ENCODE measurements at places on chromosomes 5 and 9.

DNA sequence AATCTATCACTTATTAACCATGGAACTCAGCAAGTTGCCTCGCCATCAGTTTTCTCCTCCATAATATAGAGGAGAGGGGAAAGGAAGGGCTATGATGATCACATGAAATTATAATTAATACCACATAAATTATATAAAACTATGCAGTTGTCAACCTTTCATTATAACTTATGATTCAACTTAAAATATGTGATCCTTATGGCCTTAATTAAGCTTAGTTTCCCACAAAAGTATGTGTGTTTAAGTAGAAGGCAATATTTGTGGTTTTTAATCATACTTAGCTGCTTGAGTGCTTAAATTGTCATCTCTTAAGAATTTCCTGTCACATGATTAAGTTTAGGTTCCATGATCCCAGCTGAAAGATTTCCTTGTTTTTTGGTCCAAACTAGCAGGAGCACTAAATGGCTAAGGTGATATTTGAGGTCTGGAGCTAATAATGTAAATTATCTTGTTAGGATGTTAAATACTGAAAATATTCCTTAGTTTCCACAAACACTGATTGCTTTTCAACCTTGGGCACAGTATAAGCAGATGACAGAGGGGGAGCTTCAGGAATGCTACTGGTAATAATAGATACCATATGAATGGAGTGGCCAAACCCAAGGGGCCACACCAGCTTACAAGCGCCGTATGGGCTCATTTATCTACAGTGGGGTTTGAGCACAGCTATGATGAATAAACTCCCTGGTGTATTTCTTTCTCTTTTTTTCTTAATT lies 26.4 kb upstream of the F2R start:
- no peak for DNase-seq

DNA sequence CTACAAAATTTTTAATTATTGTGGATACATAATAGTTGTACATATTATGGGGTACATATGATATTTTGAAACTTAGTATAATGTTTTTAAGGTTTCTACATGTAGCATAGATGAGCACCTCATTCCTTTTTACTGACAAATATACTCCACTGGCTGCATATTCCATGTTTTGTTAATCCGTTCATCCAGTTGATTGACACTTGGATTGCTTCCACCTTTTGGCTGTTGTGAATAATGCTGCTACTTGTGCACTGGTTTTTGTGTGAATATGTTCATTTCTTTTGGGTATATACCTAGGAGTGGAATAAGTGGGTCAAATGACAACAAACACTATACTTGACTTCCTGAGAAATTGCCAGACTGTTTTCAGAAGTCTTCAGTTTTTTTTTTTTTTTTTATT lies 2.8 kb upstream of the ENTREP1 start:
- DNase-seq: no peak

DNA sequence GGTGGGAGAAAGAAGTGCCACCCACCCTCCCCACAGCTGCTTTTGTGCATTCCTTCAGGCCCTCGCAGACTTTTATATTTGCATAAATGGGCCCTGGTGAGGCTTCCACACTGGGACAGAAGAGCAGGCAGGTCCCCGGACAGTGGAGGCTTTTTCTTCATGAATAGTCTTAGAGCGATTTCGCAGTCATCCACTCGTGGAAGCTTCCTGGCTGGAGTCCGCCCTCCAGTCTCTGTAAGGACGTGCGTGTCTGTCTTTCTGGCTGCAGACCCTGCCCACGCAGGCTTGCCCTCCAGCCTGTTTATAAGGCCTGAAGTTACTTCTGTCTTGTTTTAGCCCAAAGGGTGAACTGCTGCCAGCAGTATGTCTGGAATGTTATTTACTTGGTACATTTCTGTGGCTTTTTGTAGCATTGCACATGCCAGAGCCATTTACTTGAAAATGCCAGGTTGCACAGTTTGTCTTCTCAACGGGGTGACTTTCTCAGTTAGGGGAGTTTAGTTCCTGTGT lies 195.7 kb downstream of the AOPEP start:
- no peak for DNase-seq

DNA sequence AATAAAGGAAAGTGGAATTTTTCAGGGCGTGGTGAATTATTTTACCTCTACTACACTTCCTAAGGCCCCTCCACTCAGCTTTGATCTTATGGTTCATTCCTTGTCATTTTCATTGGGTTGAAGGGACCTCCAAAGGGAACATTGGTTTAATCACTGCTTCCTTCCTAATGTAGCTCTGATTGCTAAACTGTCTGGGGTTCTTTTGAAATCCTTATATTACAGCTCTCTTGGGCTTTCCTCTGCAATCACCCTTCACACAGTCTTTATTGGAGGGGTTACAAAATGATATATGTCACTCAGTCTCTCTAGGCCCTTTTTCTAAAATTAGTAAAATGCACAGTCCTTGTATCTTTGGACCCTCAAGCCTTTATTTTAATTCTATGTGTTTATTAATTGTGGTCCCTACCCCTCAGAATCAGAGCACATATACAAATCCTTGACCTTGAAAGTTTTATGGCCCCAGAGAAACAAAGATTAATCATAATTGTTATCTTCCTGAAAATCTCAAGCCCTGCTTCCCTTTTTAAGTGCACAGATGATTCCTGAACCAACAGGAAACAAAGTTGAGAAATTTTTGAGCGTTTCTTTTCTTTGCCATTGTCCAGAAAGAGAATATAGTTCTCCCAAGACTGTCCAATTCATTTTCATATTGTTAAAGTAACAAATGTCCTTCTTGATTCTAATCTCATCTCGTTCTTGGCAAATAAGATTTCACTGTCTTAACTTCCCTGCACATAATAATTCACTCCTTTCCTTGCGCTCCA lies 330.0 kb downstream of the ARRDC3 start:
- no peak for DNase-seq

DNA sequence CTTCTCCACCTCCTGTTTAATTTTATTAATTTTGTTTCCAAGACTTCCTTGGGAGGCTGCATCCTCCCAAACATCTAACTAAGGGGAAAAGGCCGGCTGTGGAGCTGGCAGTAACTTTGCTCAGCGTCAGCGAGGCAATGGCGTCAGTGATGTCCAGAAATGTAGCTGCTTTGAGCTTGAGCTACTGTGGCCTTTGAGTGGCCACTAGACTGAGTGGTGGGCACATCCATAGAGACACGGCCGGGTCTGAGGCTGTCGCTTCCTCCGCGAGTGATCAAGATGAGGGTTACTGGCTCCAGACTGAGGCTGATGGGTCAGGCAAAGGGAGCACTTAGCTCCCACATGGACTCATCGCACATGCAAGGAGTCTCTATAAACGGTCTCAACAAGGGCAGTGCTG lies 277.0 kb downstream of the HSPA4 start:
- DNase-seq: no peak

GRCh38 chr5:58683567-58683966 lies 100.7 kb downstream of the RAB3C start:
- no peak for DNase-seq

DNA sequence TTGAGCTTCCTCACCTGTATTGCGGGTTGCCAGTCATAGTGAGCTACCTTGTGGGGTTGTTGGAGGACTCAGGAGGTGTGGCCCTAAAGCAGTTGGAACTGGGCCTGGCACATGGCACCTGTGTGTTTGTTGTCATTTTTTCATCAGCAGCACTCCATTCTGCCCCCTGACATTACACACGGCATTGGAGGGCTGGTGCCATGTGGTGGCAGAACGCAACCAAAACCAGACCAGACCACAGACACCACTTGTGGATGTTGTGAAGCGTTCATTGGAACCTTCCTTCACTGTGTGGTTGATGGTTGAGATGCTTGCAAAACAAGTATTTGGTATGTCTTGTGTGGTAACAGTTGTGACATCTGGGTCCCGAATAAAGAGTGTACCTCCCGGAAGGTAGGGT lies 113.2 kb upstream of the ERCC6L2 start:
- DNase-seq: no peak

GRCh38 chr5:98108497-98108896 lies 665.0 kb upstream of the RGMB start:
- no peak for DNase-seq

- no peak for DNase-seq
Measured at GRCh38 chr5:32115985-32116384, 58.1 kb downstream of the GOLPH3 start.

GRCh38 chr5:124342986-124343385 lies 403.5 kb downstream of the ZNF608 start:
- DNase-seq: no peak

DNA sequence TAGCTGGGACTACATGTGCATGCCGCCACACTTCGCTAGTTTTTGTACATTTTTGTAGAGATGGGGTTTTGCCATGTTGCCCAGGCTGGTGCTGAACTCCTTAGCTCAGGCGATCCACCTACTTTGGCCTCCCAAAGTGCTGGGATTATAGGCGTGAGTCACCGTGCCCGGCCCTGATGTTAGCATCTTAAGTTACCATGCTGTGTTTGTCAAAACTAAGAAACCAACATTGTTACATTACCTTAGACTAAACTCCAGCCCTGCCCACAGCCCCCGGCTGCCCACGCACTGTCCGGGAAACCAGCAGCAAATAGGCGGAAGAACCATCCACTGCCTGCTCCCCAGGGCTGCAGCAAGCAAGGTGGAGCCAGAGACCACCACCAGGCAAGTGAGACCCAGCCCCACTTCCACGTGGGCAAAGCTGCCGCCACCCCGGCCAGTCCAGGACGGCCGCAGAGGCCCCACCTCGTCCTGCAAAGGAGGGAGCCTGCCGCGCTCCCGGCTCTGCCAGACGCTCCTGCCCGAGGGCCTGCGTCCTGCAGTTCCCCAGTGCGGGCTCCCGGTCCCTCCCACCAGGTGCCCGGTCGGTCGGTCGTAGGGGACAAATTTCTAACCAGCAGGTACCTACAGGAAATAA lies 35.7 kb upstream of the TXN start:
- DNase-seq: no peak

GRCh38 chr9:101477214-101477613 lies 41.6 kb upstream of the ALDOB start:
- DNase-seq: no peak

DNA sequence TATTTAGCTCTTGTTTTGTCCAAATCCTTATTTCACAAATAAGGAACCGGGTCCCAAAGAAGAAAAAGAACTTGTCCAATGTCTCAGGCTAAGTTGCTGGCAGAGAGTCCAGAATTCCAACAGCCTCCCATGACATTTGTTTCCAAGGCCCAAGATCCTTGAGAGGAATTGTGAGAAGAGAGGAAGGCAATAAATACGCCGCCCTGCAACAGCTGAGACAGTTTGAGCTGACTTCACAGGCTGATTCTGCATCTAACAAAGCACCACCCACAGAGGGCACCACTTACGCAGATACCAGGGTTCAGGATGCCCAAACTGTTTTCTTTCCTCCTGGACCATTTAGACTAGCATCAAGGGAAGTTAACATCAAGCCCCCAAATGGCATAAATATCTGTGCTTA lies 211.3 kb downstream of the FAM114A2 start:
- DNase-seq: peak; percentile 55

DNA sequence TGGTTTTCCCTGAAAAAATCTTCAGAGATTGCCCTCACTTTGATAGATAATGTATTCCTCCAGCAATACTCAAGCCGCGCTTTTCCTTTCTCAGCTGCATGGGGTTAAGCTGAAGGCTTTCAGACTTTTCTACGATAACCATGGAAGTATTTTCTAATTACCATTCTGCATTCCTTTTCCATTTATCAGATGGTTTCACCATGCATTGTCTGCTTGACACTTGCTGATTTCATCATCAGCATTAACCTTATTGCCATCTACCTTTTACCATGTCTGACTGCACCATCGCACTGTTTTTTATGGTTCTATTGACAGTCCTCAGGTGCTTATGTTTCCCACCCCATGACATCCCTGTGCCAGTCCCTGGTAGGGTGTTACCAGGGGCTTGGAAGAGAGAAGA lies 91.6 kb downstream of the DMAC1 start:
- DNase-seq: no peak

DNA sequence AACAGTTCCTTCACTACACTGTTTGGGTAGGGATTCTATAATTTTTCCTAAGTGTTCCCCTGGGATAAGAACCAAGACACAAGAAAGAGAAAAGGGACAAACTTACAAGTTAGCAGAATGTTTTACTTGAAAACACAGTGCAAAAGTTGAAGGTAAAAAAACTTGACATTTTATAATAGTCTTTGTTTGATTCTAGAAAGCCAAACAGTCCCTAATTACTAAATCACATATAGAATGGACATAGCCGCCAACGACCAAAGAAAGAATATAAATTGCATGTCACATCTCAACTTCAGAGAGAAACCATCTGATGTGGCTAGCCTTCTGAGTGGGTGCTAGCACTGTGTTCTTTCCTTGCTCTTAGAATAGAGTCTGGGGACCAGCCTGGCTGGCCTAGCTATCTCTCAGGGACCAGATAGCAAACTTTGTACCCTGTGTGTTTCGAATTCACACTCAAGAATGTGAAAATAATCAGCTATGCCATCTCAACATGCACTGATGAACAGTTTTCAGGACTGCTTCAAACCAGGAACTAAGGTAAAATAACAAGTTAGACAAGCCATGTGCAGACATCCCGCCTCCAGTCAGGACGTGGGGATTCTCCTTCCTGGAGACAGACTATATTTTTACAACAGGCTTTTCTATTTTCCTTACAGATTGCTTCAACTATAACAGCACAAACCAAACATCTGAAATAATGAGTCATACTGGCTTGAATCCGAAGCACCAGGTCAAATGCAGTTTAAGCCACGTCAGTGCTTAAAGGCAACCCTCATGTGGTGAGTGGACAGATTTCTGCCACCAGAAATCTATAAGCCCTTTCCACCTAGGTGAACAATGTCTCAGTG lies 53.7 kb downstream of the LHFPL2 start:
- no peak for DNase-seq

GRCh38 chr5:126938466-126938865 lies 91.9 kb downstream of the MARCHF3 start:
- no peak for DNase-seq

- DNase-seq: no peak
Measured at GRCh38 chr9:84819491-84819991, 150.0 kb downstream of the NTRK2 start.

GRCh38 chr9:70020217-70020616 lies 23.4 kb upstream of the MAMDC2 start:
- DNase-seq: peak; percentile 59

- DNase-seq: no peak
Measured at GRCh38 chr5:172133359-172134029, 54.5 kb downstream of the STK10 start.

DNA sequence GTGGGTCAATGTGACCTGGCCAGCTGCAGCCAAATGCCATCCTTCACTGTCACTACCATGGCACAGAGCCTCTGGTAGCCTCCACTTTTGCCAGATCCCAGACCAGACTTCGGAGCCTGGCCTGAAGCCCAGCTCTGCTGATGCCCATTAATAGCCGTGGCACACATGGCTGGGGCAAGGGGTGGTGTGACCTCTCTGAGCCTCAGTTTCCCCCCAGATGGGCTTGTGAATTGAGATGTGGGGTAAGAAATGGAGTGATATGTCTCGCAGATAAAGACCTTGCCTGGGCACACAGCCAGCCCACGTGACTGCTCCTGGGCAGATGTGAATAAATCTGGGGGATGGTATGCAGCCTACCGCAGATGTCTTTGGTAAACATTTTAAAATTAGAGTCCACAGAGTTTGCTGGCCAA lies 13.9 kb downstream of the SUSD3 start:
- DNase-seq: no peak

DNA sequence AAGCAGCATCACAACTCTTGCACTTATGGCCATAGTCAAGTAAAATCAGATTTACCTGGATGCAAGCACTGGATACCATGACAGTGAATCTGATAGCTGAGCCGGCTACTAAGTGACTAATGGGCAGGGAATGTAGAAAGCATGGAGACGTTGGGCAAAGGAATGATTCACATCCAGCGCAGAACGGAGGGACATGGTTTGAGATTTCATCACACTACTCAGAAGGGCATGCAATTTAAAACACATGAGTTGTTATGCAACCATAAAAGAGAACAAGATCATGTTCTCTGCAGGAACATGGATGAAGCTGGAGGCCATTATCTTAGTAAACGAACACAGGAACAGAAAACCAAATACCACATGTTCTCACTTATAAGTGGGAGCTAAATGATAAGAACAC lies 169.1 kb upstream of the PIK3R1 start:
- DNase-seq: no peak
